Frontal cortex (tissue), 4 donors: ENCODE measurements at places on chromosomes 3 and 15. TPM values are rescaled to one million over a fixed set of nuclear protein-coding genes. Genes with fewer than 3 reads are reported as not detected.

DNA sequence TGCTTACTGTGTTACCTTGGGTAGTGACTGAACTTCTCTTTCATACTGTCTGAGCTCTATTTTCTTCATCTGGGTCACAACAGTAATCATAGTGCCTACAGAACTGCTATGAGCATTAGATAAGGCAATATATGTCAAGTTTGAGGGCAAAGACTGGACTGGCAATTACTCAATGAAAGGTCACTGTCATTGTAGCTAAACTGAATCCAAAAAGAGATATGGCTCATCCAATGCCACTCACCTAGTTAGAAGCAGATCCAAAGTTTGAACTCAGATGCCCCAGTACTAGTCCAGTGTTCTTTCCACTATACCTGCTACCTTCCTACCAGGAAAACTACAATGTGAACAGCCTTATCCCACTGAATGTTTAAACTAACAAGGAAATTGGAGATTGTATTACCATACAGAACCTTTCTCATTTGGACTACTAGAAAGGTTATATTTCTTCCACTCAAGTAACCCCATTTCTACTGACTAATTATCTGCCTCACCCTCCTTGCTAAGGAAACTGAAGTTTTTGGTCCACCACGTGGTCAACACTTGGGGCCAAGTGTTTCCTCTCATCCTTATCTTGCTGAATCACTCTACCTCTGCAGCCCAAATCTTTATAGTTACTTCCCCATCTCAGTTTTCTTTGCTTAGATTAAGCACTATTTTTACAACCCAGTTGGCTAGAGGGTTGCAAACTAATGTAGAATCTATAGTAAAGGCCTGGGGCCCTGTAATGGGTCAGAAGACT, 202.3 kb upstream of the LPP start:
- DNase-seq, result no peak

GRCh38 chr15:50753463-50753862, 12.0 kb downstream of the SPPL2A start:
- DNase-seq, result no peak

DNA sequence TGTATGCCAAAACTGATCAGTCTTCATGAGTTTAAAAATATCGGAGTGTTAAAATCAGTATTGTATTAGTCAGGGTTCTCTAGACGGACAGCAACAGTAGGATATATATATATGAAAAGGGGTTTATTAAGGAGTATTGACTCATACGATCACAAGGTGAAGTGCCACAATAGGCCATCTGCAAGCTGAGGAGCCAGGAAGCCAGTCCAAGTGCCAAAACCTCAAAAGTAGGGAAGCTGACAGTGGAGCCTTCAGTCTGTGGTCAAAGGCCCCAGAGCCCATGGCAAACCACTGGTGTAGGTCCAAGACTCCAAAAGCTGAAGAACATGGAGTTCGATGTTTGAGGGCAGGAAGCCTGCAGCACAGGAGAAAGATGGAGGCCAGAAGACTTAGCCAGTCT, 391.0 kb upstream of the CADM2 start:
- DNase-seq, result no peak

DNA sequence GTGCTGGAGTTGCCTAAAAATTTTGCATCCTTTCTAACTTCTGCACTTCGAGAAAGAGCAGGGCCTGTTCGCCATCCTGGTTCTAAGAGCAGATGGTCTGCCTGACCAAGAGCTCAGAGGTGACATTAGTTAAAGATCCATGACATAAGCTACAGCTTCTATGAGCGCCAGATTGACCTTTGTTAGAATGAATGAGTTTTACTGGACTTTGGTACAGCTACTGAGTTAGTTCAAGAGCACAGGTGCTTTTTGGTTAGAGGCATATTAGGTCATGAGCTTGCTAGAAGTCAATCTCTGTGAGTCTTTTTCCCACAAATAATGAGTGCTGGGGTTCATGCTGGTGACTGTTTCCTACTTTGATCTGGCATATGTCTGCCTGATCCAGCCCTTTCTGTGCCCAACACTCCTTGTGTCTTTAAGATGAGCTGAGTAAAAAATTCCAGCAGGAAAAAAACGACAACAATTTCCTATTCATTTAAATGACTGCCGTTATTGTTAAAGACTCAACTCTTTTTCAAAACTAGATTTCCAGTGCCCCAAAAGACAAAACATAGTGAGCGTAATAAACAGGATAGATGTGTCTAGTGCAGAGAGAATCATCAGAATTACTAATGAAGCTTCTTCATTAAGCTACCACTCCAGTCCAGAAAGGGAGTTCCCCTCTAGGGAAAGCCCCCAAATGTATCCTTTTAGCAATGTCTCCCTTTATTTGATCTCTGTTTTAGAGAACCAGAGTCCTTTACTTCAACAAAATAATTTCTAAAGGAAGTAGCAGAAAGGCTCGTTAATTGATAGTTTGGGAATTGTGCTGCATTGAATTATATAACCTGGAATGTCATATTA, 152.9 kb downstream of the SLCO3A1 start:
- no peak for DNase-seq

- DNase-seq, result no peak
Observed at GRCh38 chr3:169134194-169134593, 529.3 kb downstream of the MECOM start.

DNA sequence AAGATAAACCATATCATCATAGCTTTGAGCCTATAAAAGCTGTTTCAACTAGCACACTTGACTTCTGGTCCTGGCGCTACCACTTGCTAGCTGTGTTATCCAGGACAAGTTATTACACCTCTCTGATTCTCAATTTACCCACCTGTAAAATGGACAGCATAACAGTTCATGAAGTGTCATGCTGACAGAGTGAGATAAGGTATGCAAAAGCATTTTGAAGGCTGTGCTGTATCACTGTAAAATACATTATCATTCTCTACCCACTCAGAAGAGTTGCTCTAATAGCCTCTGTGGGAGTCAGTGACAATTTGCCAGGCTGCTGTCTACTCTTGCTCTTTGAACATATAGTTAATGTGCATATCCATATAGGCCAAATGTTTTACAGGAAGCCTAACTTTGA, 93.0 kb downstream of the SSR3 start:
- DNase-seq, result no peak

DNA sequence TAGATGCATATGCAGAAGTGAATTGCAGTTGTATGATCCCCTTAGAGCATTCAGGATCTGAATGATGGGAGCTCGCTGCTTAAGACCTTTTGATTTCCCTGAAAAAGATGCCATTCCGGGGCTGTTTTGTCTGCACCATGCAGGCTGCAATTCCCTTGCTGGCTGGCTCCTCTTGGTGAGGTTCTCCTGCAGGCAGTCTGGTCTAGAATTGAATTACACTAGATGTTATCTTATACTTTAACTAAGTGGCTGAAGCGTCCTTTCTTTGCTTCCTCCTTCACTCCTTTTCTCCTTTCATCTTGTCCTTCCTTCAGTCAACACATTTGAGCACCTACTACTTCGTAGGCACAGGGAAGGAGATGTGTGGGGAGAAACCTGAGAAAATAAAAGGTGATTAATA, 18.6 kb upstream of the MYZAP start:
- no peak for DNase-seq

- DNase-seq, result no peak
Observed at GRCh38 chr3:183576487-183577107, 21.1 kb upstream of the KLHL6 start.

DNA sequence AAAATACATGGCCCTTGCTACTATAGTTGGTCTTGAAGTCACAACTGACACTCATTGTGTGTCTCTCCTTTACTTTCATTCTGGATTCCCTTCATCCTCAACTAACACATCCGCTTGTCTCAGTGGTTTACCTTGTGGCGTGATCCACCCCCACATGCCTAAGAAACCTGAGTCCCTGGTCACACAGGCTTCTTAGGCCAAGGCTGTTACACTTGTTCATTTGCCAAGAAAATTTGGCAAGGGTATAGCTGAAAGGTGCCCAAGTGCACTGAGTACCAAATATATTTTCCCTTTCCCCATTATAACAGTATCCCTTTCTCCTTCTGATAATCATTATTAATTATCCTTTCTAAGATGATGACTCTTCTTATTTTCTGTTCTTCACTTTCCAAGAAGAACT, 207.6 kb upstream of the STAC start:
- DNase-seq, result no peak

GRCh38 chr15:99406716-99407487, 155.6 kb downstream of the LRRC28 start:
- DNase-seq, result no peak

DNA sequence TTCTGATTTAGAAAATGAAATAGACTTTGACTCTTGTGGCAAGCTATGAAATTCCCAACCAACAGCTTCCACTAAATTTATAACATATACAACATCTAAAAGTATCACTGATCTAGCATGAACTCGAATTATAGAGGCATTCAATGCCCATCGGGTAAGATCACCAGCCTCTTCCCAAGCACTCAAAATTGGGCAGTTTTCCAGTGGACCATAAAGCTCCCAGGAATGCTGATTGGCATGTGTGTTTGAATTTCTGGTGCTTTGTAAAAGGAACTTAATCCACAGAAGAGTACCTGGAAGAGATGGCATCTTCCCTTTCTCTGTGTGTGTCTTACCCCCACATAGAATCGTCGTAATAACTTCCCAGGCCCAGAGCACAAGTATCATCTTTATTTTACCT, 10.0 kb downstream of the LRTM1 start:
- no peak for DNase-seq

- no peak for DNase-seq
Observed at GRCh38 chr15:74141591-74141990, 11.2 kb downstream of the ISLR2 start.

DNA sequence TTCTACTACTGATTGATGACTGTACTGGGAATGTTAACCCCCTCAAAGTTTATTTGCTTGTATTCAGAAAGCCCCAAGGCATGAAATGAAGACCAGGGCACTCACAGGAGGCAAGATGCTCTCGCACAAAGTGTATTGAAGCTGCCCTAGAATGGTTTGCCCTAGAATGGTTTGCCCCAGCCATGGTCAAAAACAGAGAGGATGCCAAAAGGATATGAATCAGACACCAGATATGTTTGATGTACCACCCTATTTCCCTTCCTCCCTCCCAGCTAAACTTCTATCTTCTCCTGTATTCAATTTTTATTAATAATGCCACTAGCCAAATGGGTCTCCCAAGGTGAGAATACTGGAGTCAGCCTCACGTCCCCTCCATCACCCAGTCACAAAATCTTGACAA, 101.3 kb downstream of the TMCO5A start:
- DNase-seq, result no peak

DNA sequence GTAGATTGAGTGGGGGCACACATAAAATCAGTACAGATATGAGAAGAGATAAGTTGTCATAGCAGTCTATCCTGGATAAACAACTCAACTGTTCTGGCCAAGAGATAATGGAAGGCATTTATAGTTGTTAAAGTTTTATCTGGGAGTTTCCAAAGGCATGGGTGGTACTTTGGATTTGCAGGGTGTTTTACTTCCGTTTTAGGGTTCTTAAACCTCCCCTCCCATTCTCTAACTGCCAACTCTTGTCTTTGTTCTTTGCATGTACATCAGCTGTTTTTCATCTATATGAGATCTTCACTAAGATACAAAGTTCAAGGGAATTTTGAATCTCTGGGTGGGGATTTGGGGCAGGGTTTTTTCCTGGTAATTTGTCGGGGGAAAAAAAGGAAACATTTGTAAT, 174.7 kb upstream of the CGNL1 start:
- no peak for DNase-seq

GRCh38 chr3:143806038-143806437, 42.2 kb downstream of the SLC9A9 start:
- DNase-seq, result no peak

DNA sequence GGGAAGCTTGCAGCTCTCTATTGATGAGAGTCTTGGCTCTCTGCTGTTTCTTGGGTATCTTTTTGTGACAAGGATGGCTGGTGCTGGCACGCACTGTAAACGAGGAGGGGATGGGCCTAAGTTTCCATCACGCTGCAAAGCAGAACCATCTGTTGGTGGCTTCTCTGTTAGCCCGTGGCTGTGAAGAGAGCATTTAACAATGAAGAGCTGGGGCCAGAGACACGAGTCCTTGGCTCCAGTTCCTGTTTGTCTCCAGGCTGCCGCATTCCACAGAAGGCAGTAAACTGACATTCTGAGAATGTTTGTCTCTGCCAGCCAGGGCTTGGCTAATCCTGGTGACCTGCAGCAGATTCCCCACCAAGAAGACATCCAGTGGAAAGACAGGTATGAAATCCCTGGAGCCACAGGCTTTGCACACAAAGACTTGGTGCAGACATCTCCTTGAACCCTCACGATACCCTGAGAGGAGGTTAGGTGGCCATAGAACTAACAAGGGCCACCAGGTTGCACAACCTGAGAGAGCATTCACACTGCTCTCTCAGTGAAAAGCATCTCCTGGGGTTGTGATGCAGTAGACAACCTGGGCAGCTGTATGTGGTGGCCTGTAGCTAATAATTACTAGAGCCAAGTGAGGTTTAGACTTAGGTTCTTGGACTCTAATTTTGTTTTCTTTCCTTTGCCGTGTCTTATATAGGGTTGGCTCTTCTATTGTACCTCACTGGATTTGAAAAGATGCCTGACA, 130.9 kb downstream of the ASB7 start:
- no peak for DNase-seq

GRCh38 chr15:73862276-73862675, 11.1 kb upstream of the TBC1D21 start:
- no peak for DNase-seq

DNA sequence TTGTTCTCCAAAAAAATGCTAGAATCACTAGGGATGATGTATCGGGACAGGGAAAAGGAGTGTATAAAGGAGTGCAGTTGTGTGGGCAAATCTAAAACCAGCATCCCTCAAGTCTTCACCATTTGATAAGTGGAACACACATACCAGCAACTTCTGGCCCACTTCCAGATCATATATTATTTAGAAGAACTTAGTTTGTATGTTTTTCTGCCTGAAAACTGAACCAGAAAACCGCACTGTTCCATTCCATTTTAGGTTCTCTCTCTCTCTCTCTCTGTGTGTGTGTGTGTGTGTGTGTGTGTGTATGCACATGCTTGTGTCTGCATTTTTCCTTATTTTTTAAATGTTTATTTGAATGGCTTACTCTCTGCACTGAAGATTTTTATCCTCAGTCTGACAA, 93.5 kb downstream of the SERPINI1 start:
- DNase-seq, result no peak

DNA sequence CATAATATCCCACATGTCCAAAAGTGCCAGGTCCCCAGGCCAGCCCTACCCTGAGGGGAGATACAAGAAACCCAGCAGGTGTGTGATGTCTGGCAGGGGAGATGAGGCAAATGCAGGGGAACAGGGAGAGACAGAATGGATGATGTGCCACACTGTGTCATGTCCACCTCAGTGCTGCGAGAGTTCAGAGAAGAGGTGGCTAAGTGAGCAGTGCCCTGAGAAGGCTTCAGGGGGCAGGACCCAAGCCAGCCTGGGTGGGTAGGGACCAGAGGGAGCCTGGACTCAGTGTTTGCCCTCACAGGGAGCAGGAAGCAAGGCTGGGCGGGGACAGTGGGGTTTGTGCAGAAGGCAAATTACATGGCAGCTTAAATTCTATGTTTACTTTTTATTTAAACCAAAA, 61.2 kb downstream of the KLHL6 start:
- no peak for DNase-seq

LRTM1 gene
- not detected for total RNA-seq

GOLGA8Q gene
- not detected for total RNA-seq

PEX5L gene
- 40.8 TPM for total RNA-seq

ARHGAP11A gene
- 11.8 TPM for total RNA-seq

TMEM158 gene
- total RNA-seq, result 19.6 TPM

THRB gene
- 42.4 TPM for total RNA-seq

FOXB1 gene
- total RNA-seq, result not detected
